ENCODE measurements at places on chromosomes 2 and 18.

GRCh38 chr18:67783196-67783946, 266.9 kb upstream of the DSEL start:
- DNase-seq: peak; percentile 29

DNA sequence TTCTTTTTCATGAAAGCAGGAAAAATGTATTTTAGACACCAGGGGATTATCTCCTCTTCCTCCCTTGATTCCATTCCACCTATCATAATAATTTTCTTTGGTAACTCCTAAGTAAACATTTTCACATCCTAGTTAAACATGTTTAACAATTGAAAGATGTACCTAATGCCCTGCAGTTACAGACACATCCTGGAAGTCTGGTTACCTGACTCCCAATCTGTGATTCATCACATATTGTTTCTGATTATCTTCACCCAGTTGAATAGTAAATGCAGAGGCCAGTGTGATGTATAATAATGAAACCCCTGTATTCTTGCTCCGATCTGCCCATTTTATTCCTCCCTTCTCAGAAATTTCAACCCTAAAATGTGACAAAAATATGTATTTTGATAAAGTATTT, 1237.6 kb upstream of the LRRTM1 start:
- DNase-seq: no peak

- DNase-seq: peak; percentile 31
Observed at GRCh38 chr18:55321265-55322177, 266.5 kb downstream of the TCF4 start.

DNA sequence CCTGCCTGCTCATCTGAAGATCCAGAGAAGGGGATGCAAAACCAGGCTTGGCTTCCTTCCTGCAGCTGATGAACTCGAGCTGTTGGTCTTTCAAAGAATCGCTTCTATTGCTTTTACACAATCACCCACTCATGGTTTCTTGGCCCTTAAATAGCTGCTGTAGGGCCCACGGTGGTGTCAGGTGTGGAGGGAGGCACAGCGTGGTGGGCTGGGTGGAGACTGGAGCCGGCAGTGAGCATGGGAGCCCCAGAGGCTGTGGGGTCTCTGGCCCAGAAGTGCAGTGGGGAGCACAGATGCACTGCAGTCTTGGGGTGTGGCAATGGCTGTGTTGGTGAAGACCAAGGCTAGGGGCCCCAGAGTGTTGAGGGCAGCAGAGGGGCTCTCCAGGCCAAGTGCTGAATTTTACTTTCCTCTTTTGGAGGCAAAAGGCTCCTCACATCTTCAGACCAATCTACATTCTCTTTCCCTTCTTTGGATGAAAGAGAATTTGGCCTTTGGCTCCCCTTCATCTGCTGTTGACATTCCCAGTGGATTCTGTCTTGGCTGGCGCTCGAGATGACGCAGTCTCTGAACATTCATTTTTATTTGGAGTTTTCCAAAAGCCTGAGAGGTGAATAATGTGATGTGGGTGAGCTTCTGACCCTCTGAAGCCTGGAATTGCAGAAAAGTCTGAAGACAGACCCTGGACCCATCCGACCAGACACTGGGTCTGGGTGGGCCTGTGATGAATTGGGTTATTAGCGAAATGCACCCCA, 70.1 kb upstream of the ASB18 start:
- DNase-seq: no peak

DNA sequence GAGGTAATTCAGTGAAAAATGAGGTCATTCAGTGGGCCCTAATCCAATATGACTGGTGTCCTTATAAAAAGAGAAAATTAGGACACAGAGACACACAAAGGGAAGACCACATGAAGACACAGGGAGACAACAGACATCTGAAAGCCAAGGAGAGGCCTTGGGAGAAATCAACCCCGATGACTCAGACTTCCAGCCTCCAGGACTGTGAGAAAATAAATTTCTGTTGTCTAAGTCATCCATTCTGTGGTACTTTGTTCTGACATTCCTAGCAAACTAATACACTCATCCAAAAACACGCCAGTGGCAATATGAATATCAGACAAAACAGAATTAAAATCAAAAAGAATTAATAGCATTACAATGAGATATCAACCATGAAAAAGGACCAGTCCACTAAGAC, 303.7 kb downstream of the SS18 start:
- DNase-seq: no peak

DNA sequence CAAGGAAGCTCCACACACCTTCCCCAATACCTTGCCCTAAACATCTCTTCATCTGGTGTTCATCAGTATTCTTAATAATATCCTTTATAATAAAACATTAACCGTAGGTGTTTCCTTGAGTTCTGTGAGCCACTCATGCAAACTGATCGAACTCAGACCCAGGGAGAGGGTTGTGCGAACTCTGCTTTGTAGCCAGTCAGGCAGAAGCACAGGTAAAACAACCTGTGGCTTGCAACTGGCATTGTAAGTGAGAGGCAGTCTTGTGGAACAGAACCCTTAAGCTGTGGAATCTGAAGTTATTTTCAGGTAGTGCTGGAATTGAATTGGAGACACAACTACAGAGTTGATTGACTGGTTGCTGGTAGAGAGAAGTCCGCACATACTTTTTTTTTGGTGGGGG, 4.7 kb downstream of the BUB1 start:
- DNase-seq: no peak

DNA sequence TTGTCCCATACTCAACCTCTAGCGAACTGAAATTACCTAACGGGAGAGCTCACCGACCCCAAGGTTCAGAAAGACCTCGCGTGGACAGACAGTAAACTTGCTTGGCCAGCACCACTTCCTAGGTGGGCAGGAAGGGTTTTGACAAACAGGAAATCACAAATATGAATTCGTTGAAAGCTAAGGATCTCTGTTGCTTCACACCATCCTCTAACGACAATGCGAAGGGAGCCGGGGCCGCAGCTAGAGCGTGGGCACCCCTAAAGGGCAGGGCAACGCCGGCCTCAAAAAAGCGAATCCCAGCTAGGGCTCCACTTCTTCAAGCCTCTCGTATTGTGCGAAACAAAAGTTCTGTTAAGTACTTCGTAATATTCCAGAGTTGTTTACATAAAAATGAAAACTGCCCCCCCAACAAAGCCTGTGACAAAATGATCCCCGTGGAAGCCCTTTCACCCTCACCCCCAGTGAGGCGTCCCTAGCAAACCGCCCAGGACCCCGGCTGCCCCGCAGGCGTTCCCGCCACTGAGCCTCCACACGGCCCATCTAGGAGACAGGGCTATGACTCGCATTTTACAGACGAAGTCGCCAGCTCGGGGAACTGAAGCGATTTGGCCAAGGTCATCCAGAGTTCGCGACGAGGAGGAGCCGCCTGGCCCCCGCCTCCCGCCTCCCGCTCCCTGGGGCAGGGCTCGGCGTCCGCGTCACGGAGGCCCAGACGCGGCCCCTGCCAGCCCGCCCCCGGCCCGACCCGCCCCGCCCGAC, 548 bp downstream of the KANSL3 start:
- DNase-seq: peak; percentile 95

GRCh38 chr18:65768120-65768778, 17.4 kb downstream of the CDH7 start:
- DNase-seq: no peak

DNA sequence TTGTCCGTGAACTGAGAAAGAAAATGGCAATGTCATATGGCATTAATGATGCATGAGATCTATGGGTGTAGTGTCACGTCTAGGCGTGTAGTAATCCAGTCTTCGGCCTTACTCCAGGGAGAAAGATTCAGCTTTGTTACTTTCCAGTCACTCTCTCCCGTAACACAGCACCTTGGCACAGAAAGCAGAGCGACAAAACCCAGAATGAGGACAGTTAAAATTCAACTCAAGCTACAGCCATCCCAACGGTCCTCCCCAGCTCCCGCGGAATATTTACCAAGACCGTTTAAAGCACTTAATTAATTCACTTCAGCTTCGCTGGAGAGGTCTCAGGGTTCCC, 797 bp upstream of the CRIM1 start:
- DNase-seq: no peak

DNA sequence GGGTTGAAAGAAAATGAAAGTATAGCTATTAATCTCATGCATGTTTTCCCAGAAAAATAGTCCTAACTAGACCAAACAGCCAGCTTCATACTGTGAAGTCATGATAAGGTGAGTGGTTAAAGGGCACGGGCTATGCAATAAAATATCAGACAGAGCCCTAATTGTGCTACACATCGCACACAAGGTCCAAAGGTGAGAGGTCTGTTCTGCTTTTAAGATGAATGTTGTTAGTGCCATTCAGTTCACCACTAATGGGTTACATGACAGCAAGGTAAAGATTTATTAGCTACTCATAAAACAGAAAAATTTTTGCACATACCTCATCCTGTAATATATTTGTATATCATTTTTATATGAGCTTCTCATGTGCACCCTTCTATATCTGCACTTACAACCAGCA, 105.0 kb upstream of the STK17B start:
- peak; percentile 13 for DNase-seq

DNA sequence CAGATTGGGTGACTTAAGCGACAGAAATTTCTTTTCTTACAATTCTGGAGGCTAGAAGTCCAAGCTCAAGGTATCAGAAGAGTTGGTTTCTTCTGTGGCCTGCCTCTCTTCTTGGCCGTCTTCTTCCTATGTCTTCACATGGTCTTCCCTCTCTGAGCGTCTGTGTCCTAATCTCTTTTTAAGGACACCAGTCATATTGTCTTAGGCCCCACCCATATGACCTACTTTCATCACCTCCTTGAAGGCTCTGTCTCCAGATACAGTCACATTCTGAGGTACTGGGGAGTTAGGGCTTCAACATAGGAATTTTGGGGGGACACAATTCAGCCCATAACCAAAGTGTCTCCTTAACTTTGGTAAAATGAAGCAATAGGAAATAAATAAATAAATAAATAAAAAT, 110.9 kb upstream of the EPC2 start:
- no peak for DNase-seq

DNA sequence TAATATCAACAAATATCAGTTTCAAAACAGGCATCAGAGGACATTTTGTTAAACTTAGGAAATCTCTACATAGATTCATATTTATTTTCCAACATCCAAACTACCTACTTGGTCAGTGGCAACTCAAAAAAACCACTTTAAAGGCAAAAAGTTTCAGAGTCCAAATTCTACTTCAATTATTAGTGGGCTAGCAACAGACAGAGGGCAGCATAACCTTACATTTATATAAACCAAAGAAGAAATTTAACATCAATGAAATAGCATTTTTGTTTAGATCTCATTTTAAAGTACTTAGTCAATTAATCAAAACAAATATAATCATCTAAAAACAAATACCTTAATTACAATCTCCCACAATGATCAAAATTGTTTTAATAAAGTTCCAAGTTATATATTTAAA, 33.3 kb downstream of the RTTN start:
- no peak for DNase-seq

- no peak for DNase-seq
Observed at GRCh38 chr2:238771639-238772038, 76.2 kb upstream of the TWIST2 start.

GRCh38 chr18:79585395-79586370, 93.9 kb upstream of the CTDP1 start:
- DNase-seq: peak; percentile 35

GRCh38 chr2:172833898-172834297, 98.3 kb downstream of the RAPGEF4 start:
- no peak for DNase-seq

GRCh38 chr18:27483276-27483675, 298.2 kb upstream of the CHST9 start:
- DNase-seq: peak; percentile 35

GRCh38 chr2:58928973-58929372, 687.8 kb upstream of the FANCL start:
- no peak for DNase-seq

Measured in NB4 (cell line).